Astrocyte of the spinal cord (primary cell): ENCODE measurements at places on chromosomes 6 and 20.

DNA sequence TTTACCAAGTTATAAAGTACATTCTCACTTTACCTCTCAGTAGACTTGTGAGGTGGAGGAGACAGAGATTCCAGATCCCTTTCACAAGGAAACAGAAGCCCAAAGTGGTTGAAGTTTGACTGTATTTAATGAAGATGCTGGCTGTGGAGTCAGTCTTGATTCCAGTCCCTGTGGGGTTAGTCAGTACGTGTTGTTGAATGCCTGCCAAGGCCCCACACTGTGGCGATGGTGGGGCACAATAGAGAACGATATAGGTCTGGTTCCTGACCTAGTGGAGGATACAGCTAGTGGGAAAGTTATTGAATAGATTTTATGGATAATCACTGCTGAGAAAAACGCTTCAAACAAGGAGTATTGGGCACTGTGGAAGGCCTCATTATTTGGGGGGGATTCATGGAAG, 71.4 kb downstream of the LRRC1 start:
- DNase-seq = peak; percentile 28

DNA sequence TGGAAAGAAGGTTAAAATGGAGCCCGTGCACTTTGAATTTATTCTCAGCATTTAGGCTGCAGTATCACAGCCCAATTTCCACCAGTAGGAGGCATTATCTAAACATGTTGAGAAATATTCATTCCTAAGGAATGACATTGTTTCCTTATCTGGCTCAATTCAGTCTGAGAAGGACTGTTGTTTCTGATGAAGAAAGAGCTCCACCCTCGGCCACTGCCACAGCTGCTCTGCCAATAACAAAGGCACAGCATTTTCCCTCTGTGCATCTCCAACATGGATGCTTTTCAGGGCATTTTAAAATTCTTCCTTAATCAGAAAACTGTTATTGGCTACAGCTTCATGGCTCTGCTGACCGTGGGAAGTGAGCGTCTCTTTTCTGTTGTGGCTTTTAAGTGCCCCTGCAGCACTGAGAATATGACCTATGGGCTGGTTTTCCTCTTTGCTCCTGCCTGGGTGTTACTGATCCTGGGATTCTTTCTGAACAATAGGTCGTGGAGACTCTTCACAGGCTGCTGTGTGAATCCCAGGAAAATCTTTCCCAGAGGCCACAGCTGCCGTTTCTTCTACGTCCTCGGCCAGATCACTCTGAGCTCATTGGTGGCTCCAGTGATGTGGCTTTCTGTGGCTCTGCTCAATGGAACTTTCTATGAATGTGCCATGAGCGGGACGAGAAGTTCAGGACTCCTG, at the start of gene CALHM5:
Gene CALHM5, plus strand, starts transcription at position 216 of the 687 bp plus-strand sequence. Its CDS starts 58 bp downstream, at position 274.
- DNase-seq = peak; percentile 88

- peak; percentile 34 for DNase-seq
These were observed 3.6 kb downstream of the TBCC start for GRCh38 chr6:42742116-42742894.

DNA sequence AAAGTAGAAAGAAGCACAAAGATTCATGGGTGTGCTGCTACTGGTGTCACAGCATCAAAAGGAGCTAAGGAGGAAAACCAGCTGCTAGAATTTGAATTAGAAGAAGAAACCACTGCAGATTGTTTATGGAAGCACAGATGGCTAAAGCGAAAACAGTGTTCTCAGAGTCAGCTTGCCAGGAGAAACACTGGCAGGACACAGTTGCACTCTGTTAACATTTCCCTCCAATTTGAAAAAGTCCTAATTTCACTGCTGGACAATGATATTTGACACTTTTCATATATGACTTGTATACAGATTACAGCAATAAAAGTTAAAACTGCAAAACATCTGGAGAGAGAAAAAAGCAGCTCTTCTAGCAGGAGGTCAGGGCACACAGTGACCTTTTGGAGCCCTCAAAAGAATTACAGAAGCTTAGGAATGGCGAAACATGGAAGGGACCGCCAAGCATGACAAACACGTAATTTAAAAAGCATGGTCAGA, 314.5 kb downstream of the COL12A1 start:
- peak; percentile 33 for DNase-seq

GRCh38 chr6:12504325-12504966, 212.1 kb upstream of the PHACTR1 start:
- DNase-seq = no peak

DNA sequence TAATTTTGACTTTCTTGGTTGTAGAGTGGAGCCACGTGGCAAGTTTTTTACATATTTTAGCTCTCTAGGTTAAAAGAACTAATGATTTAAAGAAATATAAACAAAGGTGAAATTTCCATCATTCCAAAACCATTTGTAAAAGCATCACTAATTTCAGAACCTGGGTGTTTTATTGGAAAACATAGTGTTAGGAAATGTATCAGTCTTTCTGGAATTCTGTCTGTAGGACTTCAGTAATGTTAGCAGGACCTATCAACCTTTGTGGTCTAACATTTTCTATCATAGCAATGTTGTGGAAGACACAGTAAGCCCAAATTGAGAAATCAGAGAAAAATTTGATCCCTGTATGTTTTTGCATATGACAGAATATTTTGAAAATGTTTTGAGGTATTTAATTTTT, 28.3 kb downstream of the L3MBTL3 start:
- peak; percentile 28 for DNase-seq

- DNase-seq = peak; percentile 75
These were observed 9.5 kb downstream of the TMEM30A start for GRCh38 chr6:75275067-75275466.

DNA sequence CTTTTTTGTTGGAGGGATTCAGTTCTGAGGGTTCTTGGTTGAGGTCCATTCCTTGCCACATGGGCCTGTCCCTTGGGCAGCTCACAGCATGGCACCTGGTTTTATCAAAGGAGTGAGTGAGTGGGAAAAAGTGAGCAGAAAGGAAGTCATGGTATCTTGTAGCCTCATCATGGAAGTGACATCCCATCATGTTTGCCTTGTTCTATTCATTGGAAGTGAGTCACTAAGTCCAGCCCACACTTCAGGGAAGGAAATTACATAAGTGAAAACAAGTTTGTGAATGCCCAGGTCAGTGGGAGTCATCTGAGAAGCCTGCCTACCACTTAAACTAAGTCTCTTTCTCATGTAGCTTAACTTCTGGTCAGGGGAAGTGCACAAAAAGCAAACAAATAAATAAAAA, 32.8 kb upstream of the ZNFX1 start:
- no peak for DNase-seq

DNA sequence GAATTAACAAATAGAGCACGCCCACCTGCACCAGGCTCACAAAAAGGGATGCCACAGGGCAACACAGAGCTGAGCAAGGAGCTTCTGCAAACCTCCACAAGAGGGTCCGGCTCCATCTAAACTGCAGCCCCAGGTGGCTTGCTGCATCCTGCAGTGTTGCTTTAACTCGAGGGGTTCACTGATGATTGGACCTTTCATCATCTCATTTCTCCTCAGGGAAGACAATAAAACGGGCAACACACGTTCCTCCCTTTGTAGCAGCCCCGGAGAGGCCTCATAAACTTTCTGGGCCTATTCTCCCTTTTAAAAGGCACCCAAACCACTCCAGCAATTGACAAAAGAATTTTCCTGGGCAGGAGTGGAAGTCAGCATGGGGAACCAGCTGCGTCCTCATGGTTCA, 161.5 kb upstream of the CDH4 start:
- no peak for DNase-seq

- peak; percentile 30 for DNase-seq
These were observed 235.2 kb downstream of the SYNE1 start for GRCh38 chr6:152401978-152402377.

GRCh38 chr20:17852323-17852722, 116.3 kb downstream of the SNX5 start:
- DNase-seq = no peak
